ENCODE measurements at places on chromosomes 12 and 14. TPM values are rescaled to one million over a fixed set of nuclear protein-coding genes. Genes with fewer than 3 reads are reported as not detected.

GRCh38 chr12:61974461-61974860 is 285.7 kb upstream of the USP15 start:
- DNase-seq, result no peak

CLEC6A gene
- not detected for total RNA-seq

HOXC11 gene
- not detected for total RNA-seq

- no peak for DNase-seq
Observed at GRCh38 chr12:62731055-62731820, 203.7 kb downstream of the PPM1H start.

NELL2 gene
- total RNA-seq, result 0.43 TPM

ADSS1 gene
- total RNA-seq, result 199 TPM

- no peak for DNase-seq
Observed at GRCh38 chr12:121507984-121508383, 72.8 kb downstream of the KDM2B start.

- DNase-seq, result no peak
Observed at GRCh38 chr14:23252420-23253333, 14.9 kb downstream of the RNF212B start.

- no peak for DNase-seq
Observed at GRCh38 chr12:120698665-120699064, 11.6 kb upstream of the UNC119B start.

- no peak for DNase-seq
Observed at GRCh38 chr12:11723993-11724392, 74.5 kb downstream of the ETV6 start.

DNA sequence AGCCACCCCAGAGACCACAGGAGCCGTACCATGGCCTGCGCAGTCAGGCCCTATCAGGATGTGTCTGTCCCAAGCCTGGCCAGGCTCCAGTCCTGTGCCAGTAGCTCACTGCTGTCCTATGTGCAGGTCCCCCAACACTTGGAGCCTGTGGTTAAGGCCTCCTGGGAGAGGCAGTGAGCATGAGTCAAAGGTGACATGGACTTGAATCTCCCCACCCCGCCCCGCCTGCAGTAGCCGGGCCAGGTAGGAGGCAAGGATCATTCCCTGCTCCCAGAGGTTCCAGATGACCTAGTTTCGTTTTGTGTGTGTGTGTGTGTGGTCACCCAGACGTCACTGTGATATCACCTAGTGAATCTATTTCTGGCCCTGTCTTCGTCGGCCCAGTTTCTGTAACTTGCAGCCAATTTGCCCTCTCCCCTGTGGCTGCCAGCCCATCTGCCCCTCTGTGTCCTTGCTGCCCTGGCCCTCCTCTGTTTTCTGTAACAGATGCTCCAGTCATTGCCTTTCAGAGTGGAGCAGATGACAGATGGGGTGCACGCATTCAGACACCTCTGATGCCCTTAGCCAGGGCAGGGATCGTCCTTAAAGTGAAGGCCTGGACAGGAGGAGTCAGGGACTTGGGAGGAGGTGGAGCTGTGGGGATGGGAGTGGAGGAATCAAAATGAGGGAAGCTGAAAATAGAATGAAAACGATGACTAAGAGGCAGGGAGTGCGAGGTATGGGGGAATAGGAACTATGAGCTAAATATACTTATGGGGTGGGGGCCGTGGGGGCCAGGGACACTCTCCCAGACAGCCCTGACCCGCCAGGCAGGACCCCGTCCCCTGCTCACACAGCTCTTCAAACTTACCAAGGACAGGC is 37.4 kb downstream of the SLC6A12 start:
- no peak for DNase-seq

MAP1LC3B2 gene
- 2.7 TPM for total RNA-seq

GRCh38 chr12:31300341-31300740 is 25.6 kb downstream of the SINHCAF start:
- DNase-seq, result no peak

DNA sequence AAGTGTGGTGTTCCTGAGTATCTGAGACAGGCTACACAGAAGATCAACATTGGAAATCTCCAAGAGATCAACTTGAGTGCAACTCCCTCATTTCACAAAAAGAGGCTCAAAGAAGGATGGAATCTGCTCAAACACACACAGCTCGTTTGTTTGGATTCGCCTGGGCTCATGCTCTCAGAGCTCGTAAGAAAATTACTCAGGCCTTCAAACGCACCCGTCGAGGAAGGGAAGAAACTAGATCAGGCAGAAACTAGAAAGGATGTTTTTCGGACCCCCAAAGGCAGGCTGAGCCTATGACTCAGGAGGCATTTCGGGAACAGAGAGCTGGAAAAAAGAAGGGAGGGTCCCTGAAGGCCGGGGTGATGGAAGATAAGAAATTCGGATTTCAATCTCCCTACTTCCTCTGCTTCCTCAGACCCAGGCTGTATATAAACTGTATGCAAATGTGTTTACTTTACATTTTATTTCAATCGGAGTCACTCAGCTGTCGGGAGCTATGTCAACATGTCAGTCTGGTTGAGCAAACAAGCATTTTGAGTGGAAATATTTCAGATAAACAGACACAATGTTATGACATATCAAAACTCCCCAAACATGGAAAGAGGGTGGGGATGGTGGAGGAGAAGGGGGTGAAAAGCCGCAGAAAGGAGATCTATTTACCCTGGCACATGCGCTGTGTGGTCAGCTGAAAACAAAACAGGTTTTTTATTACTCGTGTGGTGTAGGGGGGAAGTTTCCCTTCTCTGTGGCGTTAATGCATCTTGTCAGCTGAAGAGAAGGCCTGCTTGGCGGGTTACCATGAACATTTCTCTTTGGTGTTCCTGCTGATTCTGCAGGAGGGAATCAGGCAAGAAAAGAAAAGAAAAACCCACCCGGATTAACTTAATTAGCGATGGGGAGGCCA is 129.1 kb upstream of the TBX3 start:
- no peak for DNase-seq

DNA sequence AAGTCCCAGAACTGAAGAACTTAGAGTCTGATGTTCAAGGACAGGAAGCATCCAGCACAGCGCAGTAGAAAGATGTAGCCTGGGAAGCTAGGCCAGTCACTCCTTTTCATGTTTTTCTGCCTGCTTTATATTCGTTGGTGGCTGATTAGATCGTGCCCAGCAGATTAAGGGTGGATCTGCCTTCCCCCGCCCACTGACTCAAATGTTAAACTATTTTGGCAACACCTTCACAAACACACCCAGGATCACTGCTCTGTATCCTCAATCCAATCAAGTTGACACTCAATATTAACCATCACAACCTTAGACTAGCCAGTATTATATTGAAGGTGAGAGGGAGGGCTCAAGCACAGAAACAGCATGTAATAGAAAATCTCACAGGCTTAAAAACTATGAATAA is 222.9 kb downstream of the C12orf50 start:
- no peak for DNase-seq

All from right cardiac atrium (tissue), 5 donors.